Stimulated activated CD8-positive, alpha-beta memory T cell treated with anti-CD3 and anti-CD28 coated beads, Interleukin-4, amount 100 ng/mL, for 4 hours (primary cell): ENCODE measurements at places on chromosomes 4 and X.

GRCh38 chr4:138560448-138560847 lies 318.3 kb upstream of the SLC7A11 start:
- DNase-seq, result no peak

DNA sequence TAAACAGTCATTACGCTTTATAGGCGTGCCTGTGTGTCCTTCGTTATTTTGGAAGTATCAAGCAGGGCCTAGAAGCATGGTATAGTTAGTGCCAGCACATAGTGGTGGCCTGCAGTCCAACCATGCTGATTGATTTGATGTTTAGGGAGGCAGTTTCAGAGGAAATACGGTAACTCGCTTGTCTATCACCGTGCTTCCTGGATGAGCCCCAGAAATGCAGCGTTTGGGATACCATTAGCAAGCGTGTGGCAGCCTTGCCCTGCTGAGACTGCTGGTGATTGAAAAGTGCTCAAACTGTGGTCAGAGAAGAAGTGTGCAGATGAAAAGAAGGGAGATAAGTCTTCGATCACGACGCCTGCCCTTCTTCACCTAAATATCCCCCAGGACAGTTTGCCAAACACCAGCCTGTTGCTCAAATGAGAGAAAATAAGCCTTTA lies 158.4 kb downstream of the CHIC2 start:
- DNase-seq, result no peak

GRCh38 chr4:125710766-125711165 lies 396.0 kb downstream of the FAT4 start:
- no peak for DNase-seq

- no peak for DNase-seq
Measured at GRCh38 chr4:124046190-124046589, 649.6 kb downstream of the SPRY1 start.

GRCh38 chr4:154577324-154577723 lies 13.2 kb downstream of the FGA start:
- no peak for DNase-seq

- no peak for DNase-seq
Measured at GRCh38 chrX:69430785-69431184, 73.3 kb upstream of the NALF2 start.

GRCh38 chr4:104524591-104524990 lies 29.9 kb upstream of the CXXC4 start:
- no peak for DNase-seq

DNA sequence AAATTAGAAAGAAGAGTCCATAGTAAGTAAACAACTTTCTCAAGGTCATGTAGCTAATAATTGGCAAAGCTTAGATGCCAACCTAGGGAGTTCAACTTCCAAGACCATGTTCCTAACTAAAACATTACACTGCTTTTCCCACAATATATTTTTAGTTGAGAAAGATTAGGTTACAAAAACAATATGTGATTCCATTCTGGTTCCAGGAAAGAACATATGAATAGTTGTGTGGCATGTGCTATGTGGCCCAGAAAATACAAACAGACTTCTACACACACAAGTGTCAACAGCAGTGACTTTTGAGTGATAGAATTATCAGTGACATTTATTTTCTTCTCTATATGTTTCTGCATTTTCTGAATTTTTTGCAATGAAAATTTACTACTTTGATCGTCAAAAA lies 62.7 kb upstream of the EDNRA start:
- DNase-seq, result no peak

DNA sequence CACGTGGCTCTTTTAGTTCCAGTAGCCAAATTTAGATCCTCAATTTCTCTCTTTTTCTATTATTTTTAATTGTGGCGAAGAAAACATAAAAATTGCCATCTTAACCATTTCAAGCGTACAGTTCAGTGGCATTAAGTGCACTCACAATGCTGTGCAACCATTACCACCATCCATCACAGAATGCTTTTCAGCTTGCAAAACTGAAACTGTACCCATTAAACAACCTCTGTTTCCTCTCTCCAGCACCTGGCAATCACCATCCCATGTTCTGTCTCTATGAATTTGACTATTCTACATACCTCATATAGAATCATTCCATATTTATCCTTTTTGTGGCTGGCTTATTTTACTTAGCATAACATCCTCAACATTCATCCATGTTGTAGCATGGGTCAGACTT lies 74.9 kb downstream of the METTL14 start:
- DNase-seq, result no peak

DNA sequence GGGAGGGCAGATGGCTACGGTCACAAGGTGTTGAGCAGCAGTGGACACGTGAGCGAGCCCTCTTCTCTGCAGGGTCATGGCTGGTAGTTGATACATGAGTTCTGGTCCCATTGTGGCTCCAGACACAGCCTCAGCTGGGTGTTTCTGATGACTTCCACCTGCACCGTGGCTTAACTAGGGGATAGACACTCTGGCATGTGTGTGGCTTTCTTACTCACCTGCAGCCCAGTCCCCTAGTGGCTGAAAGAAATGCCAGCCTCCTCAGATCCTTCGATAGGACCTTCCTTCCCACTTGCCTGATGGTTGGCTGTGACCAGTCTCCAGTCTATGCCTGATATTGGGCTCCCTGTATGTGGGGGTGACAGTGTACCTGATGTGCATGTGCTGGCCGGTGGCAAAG lies 5.0 kb downstream of the GPR78 start:
- DNase-seq, result no peak

GRCh38 chr4:188647820-188648370 lies 508.7 kb downstream of the TRIML1 start:
- DNase-seq, result no peak

- DNase-seq, result no peak
Measured at GRCh38 chr4:148216866-148217814, 225.1 kb downstream of the NR3C2 start.

GRCh38 chr4:151644622-151645021 lies 116.2 kb downstream of the GATB start:
- DNase-seq, result no peak

- DNase-seq, result no peak
Measured at GRCh38 chr4:24315056-24315455, 269.3 kb downstream of the DHX15 start.

DNA sequence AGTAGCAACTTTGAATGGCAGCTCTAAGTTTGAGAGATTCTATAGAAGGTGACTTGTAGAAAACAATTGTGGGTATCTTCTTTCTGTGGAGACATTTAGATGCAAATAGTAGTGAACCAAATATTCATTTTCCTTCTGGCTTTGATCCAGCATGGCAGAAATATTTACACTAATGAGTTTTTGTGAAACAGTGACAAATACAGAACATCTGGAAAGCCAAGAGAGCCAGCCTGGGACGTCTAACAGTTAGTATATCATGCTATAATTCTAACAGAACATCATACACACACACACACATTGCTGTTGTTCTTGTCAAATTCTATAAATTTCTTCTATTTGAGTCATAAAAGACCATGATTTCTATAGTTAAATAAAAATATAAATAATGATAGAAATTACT lies 1777.9 kb downstream of the ARAP2 start:
- no peak for DNase-seq

- DNase-seq, result no peak
Measured at GRCh38 chr4:38497121-38497520, 166.9 kb upstream of the KLF3 start.

- DNase-seq, result no peak
Measured at GRCh38 chr4:42464550-42465094, 67.3 kb downstream of the SHISA3 start.

DNA sequence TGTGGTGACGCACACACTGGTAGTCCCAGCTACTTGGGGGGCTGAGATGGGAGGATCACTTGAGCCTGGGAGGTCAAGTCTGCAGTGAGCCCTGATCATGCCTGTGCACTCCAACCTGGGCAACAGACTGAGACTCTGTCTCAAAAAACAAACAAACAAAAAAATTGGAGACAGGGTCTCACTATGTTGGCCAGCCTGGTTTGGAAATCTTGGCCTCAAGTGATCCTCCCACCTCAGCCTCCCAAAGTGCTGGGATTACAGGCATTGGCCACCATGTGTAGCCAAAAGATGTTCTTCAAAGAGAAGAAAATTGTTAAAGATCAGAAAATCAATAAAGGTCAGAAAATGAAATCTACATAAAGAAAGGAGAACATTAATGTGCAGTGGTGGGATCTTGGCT lies 41.7 kb upstream of the ABCG2 start:
- DNase-seq, result no peak

DNA sequence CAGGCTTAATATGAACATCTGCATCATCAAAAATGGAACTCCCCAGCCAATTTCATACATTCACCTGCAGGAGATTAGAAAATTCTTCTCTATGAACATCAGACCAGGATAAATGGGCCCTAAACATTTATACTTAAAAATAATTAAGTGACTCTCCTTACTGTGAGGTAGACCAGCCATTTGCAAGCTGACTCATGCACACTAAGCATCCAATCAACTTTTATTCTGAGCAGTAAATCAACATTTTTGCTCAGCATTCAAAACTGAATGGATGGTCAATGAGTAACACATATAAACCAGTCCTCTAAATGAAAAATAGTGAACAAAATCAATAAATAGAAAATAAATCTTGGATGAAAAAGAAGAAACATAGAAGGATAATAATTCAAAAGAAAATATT lies 19.9 kb upstream of the PCDH10 start:
- DNase-seq, result no peak

GRCh38 chr4:105092768-105093167 lies 53.9 kb upstream of the TET2 start:
- no peak for DNase-seq

DNA sequence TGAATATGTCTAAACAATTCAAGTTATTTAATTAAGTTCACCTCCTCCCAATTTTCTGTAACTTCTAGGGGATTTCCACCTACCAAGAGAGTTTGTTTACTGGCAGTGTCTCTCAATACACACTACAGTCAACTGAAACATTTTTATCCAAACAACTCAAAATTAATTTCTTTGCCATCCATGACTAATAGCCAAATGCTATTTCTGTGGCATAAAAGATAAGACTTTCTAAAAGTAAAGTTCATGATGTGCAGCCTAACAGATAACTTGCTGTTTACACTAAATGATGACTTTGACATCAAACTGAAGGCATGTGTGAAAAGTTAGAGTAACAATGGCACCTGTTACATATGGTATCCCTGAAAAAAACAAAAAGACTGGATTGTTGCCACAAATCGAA lies 7.3 kb downstream of the TAB3 start:
- DNase-seq, result no peak

DNA sequence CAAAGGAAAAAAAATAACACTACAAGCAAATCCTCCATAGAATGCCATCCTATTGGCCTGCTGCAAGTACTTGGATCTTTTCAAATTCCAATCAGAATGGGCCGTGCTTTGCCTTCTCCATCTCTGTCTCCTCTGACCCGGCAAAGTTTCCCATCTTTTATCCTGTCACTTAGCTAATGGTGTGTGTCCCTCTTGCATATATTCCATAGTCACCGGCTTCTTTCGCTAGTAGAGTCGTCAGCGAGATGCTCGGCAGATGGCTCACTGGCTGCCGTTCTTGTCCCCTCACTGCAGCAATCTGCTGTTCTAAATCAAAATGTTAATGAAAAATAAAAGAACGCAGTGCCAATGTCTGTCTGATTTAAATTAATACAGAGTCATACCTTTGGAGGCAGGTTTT lies 22.1 kb downstream of the GRIA3 start:
- no peak for DNase-seq

DNA sequence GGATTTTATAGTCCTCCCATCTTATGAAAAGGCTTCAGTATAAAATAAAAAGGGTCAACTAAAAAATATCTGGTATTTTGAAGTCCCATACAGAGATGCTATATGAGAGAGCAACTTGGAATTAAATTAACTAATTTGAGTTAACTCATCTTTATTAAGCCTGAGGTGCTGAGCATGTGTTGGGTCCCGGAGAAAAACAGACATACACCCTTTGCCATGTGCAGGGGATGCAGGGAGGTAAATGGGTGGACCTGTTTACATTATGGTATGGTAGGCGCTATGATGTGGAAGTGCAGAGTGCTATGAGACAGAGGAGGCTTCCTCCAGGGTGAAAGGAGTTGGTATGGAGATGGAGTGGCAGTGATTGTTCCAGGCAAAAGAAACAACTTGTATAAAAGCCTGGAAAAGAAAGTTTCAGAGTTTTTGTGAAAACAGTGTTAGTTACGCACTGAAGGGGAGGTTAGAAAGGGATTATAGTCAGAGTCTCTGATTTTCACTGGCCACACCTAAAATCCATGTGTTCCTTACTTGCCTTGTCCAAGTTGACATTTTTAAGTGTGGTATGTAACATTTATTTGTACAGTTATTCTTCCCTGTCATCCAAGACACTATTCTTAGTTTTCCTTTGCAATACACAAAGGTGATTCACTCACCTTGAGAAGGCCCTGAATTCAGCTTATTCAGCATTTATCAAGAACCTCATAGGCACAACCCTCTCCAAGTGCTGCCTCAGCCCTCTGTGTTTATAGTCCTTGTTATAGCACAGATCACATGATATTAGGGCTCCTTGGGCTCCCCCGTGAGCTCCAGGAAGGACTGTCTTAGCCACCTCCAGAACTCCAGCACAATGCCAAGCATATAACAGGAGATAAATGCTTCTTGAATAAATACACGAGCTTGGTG lies 152.0 kb downstream of the RASL11B start:
- DNase-seq, result no peak

DNA sequence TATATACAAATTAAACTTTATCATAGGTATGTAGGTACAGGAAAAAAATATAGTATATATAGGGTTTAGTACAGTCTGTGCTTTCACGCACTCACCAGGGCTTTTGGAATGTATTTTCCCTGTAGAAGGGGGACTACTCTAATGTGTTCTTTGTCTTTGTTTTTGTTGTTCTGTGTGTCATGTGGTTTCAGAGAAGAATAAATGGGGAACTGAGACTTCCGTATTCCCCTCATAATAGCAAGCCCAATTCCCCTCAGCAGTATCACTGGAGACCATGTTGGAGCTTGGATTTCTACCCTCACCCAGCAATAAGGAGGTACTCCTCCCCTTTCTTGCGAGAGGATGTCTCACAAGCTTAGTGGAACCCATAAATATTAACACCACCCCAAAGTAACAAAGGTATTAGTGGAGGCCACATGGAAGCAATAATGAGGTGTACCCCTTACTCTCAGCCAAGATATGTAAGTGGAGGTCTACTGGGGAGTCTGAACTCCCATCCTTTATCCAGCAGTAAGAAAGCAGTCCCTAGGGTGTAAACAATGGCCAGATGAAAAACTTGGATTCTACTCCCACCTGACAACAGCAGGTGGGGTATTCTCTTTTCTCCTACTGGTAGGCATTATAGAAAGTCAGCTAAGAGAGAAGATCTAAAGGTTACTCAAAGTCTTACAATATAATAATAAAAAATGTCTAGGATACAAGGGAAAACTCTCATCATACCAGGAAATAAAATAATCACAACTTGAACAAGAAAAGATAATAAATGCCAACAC lies 805.4 kb upstream of the GALNTL6 start:
- no peak for DNase-seq

DNA sequence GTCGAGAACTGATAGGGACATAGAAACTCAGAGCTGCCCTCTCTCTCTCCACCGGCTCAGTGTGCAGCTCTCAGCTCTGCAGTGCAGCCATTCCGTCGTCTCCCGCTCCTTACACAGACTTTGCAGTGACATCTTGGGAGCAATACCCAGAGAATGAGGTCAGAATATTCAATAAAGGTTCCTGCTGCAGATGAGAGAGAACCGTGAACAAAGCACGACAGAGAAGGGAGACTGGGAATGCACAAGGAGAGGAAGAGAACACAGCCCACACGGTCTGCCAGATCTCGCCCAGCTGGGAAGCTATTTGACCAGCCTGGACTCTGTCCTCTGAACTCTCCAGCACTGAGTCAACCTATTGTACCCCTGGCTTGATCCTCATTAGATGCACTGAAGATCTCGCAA lies 118.0 kb upstream of the PPARGC1A start:
- DNase-seq, result no peak
